ENCODE measurements at places on chromosomes 12 and 14.

DNA sequence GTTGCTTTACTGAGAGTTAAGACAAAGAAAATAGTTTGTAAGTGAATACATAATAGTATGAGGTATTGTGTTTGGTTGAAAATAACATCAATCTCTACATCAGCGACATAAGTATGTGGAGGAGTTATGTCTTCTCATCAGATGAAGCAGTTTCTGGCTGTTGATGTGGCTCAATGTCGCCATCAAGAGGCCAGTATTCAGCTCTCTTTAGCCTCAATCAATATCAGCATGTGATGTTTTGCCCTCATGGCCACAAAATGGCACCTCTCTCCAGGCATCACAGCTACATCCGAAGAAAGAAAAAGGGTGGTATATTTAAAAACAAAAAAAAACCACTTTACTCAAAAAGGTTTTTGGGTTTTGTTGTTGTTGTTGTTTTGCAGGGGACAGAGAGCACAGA, 302.3 kb upstream of the TMEM132C start:
- no peak for DNase-seq

DNA sequence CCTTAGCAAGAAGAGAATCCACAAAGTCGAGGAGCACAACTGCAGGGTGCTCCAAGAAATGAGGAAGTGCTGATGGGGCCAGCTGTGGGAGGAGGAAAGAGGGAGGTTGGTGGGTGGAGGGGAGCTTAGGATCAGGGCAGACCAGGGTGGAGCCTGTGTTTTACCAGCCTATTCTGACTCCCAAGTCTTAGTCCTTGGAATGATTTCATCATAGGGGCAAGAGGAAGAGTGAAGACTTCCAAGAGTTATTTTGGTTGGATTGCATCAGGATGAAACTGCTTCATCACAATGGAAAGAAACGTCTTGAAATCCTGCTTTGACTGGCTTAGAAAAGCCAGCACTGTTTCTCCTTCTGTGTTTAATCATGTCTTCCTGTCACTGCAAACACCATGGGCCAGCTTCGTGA, 194.0 kb downstream of the DPF3 start:
- peak; percentile 40 for DNase-seq

DNA sequence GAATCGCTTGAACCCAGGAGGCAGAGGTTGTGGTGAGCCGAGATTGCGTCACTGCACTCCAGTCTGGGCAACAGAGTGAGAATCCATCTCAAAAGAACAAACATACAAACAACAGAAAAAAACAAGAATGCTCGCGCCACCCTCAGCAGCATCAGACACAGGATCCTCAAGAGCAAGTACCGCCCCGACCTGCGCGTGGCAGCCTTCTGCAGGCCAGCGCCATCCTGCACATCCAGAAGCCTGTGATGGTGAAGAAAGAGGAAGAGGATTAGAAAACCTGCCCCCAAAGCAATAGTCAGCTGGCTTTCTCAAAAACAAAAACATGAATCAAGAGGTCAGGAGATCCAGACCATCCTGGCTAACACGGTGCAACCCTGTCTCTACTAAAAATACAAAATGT, 30.0 kb upstream of the EID3 start:
- DNase-seq = no peak

DNA sequence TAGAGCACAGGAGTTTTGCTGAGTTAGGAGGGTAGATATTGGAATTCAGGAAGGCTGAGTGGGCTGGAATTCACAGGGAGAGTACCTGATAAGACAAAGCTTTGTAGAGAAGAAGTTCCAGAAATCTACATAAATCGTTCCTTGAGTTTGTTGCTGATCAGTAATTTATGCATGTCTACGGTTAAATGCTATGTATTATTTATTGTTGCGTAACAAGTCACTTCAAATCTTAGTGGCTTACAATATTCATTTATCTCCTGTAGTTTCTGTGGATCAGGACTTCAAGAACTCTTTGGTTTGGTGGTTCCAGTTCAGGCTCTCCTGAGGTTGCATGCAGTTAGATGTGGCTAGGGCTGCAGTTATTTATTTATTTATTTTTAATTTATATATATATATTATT, 7.8 kb downstream of the PUS7L start:
- no peak for DNase-seq

DNA sequence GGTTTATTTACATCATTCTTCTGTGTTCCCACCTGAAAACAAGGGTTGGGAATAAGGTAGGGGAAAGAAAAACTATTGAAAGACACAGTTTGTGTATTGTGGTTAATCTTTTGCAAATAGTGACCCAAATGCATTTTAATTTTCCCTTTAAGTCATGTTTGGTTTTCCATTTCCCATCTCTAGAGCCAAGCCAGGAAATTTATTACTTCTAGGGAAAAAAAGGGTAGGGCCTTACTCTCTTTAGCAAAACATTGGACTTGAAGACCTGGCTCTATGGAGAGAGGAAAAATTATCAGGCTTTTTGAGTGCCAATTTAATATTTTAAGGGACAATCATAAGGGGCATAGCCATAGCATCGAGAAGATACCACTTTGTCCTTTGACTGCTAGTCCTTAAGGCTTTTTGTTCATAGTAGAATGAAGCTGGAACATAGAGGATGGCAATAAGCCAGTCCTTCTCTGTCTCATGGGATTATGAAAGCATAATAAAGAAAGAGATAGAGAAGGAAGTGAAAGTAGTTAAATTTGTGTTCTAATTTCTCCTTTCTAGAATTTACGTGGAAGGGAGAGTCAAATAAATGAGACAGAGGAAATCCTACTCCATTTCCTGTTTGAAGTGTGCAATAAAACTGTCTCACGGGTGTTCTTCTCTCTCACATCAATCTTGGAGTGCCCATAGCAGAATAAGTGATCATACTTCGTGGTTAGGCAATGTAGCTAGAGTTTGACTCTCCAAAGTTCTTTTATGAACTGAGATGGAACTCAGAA, 50.9 kb upstream of the PPFIA2 start:
- DNase-seq = no peak

DNA sequence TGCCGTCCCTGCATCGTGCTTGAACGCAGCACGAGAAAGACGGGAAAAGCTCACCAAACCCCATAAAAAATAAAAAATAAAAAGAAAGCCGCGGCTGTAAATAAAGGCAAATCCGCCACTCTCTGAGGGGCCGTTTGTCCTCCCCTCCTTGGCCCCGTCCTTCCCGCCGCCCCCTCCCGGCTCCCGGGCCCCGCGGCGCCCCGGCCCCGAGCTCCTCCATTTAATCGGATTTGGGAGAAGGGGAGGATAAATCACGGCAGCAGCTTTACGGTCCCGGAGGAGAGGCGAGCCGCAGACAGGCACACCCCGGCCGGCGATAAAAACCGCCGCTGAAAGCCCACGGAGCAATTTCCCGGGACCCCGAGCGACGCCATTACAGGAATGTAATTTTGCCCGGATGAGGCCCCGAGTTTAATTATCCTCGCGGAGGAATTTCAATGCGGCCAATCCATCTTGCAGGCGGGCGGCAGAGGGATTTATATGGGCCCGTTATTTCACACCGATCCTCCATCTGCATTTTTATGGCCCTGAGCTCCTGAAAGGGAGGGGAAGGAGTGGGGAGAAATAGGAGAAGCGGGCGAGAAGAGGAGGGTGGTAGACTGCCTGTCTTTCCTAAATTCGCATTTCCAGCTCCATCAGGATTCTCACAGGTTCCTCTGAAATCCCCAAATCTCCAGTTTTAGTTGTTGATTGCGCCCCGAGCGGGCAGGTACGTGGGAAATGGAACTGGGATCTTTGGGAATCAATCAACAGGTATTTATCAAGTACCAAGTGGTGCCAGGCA, 1.3 kb upstream of the ATP5MC2 start:
- DNase-seq = no peak

DNA sequence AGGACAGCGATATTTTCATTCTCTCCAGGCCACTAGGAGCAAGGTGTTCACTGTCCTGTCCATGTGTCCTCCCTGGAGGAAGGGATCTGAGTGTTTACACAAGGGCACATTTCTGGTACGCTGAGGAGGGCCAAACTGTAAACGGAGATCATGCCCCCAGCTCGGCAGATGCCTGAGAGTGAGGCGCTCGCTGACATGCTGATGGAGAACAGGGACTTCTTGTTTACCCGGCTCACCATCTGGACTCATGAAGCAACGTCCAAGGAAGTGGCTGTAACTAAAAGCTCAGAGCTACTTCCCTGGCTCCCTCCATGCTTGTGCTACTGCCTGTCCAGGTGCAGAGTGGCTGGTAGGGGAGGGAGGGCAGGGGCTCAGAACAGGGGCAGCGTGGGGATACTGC, 43.4 kb upstream of the KCNA1 start:
- no peak for DNase-seq

GRCh38 chr12:122062832-122063693, 15.5 kb upstream of the MLXIP start:
- DNase-seq = peak; percentile 65

DNA sequence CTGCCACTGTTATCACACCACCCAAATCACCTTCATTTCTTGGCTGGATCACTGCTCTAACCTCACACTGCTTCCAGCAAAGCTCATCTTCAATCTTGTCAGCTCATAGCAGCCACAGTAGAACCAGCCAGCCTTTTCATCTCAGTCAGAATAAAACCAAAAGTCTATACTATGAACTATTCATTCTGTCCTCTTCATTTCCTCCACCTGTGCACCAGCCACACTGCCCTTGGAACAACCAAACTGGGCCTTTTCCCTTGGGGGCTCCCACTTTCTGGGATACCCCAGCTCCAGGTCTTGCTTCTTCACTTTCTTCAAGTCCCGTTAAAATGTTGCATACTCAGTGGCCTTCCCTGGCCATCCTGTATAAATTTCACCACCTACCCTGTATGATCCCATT, 234.4 kb upstream of the DAAM1 start:
- no peak for DNase-seq

- DNase-seq = no peak
Measured at GRCh38 chr12:3821441-3821840, 51.8 kb downstream of the PARP11 start.

DNA sequence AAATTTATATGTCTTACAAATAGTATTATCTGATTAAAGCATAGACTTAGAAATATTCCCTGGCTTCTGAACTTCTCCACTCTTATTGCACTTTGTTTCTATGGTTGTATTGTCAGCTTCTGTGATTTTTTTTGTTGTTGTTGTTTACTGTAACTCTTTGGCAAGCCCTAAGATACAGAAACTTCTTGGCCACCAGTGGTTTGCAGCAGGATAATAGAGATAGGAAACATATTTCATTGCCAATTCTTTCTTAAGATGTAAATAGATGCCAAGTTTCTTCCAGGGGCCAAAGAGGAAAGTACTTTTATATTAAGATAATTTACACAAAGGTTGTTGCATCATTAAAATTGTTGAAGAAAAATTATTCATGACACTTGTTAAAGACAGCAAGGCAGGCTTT, 123.8 kb downstream of the PTPRB start:
- no peak for DNase-seq

GRCh38 chr14:72726444-72726843, 167.5 kb downstream of the DPF3 start:
- DNase-seq = no peak

DNA sequence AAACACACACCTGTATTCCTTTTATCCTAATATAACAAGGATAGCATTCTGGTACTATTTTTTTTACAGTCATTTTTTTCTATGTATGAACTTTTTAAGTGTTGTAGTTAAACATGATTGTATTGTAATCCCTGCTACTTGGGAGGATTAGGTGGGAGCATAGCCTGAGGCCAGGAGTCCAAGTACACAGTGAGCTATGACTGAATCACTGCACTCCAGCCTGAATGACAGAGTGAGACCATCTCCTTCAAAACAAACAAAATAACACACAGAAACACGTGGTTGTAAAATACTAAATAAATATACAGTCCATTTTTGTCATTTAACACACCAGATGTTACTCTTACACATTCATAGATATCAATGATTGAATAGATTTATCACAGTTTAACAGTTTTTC, 56.9 kb downstream of the MAP4K5 start:
- DNase-seq = no peak

- no peak for DNase-seq
Measured at GRCh38 chr14:74980398-74980730, 22.4 kb upstream of the EIF2B2 start.

DNA sequence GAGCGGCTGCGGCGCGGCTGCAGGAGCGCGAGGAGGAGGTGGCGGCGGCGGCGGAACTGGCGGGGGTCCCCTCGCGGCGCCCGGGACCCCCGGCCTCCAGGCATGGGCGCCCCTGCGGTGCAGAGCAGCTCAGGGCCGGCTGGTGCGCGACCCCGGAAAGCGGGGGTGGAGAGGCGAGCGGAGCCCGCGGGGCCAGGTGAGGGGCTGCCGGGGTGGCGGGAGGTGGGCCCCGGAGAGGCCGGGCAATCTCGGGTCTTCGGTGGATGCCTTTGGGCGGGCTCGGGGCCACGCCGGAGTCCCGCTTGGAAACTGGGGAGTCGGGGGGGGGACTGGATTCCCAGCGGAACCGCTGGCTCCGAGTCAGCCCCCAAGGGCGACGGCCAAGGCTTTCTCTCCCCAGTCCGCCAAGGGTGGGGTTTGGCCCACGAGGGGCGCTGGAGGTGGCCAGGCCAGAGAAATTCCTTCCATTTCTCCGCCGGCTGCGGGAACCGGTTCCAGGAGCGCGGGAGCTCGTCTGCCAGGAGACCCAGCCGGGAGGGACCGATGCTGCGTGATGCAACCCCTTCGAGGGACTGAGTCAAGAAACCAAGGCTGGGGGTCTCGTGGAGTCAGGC, 13.9 kb upstream of the NR4A1 start:
- DNase-seq = peak; percentile 77

- no peak for DNase-seq
Measured at GRCh38 chr12:53222170-53222721, 9.8 kb downstream of the RARG start.

DNA sequence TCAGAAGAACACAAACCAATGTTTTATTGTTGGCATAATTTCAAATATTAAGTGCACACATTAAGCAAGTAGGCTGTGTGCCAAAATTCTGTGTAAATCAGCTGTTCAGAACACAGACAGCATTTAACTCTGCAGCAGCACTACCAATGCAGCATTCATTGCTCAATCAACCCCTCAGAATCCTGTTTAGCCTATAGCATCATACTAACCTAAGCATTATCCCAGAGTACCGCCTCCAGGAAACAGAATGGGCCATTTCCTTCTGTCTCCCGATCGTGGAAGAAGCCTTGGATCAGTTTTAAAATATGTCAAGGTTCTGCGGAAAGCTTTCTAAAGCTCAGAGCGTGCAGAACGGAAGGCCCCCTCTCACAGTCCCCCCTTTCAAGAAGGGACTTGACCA, 3.3 kb downstream of the IL26 start:
- no peak for DNase-seq

GRCh38 chr12:52235822-52236361, 2.8 kb downstream of the KRT7 start:
- no peak for DNase-seq

- peak; percentile 84 for DNase-seq
Measured at GRCh38 chr12:20368114-20368650, at the start of gene PDE3A. PDE3A (plus strand) TSS chr12:20368537; CDS start chr12:20369285, 748 bp downstream.

GRCh38 chr12:64044191-64044590, 177.9 kb downstream of the KICS2 start:
- DNase-seq = no peak

- no peak for DNase-seq
Measured at GRCh38 chr12:131862994-131863710, 31.3 kb upstream of the ULK1 start.

DNA sequence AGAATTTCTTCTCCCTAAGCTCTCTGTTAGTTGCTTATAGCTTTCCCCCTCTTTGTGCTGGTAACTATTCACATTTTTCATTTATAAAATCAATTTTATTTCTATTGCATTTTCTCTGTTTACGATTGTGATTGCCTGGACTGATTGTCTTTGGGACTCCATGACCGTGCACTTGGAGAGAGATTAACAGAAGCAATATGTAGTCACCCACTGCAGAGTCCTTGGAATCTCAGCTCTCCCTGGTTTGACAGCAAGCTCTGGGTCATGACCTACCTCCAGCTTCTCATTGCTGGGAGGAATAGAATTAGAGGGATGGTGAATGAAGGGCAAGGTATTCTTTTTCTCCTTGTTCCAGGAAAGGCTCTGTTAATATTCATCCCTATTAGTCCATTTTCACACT, 398.2 kb downstream of the AACS start:
- DNase-seq = no peak
